ENCODE measurements at places on chromosomes 7 and 10.

- DNase-seq: no peak
These were observed 992 bp upstream of the IGF2BP3 start for GRCh38 chr7:23471106-23471859.

GRCh38 chr10:50503661-50504320 lies 120.0 kb downstream of the SGMS1 start:
- DNase-seq: no peak

DNA sequence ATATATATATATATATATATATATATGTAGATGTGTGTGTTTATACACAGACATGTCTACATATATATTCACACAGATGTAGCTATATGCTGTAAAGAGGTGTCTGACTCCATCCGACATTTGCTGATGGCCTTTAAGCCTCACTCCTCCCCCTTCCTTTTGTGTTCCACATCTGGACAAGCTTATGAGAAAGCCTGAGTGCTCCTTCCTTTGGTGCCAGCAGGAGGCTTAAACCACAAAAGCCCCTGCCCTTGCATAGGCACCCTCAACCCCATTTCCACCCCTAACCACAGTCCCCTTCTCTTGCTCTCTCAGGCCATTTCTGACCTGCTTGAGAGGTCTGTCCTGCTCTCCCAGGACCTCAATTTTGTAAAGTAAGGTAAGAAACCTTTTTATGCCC lies 98.7 kb downstream of the SVOPL start:
- DNase-seq: no peak

- peak; percentile 59 for DNase-seq
These were observed 70.3 kb upstream of the NANOS1 start for GRCh38 chr10:118958984-118959925.

GRCh38 chr7:64685091-64685490 lies 19.2 kb downstream of the ZNF107 start:
- DNase-seq: no peak

- no peak for DNase-seq
These were observed 863 bp downstream of the ST8SIA6 start for GRCh38 chr10:17453373-17454091.

DNA sequence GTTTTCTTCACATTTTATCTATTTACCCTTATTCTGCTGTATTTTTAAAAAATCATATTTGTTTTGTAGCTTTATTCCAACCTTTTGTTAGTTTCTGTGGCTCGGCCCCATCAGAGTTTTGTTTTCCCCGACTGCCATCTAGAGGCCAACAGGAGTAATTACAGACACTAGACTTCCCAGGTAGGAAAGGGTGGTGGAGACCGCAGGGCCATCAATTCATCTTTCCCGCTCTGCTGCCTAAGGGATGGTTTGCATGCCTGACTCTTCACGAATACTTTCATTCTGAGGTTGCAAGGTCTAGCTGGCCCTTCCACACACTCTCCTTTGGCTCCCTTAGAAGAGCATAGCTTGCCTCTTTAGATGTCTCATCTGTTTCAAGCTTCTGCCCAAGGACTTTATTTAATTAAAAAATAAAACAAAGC lies 38.3 kb downstream of the LYZL2 start:
- peak; percentile 51 for DNase-seq

DNA sequence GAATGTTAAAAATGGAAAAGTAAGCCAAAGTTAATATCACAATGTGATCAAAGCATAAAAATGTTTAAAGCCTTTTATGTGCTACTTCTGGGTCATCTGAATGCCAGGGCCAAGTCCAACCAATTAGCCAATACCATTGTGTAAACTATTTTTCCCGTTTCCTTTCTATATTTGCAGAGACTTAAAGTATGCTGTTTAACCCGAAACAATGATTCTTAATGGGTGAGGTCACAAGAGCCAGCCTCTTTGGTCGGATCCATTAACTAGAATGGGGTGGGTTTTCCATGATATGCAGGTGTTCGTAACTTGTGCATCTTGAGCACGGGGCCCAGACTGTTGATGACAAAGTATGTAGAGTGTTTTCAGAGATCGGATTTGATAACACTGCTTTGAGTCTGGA lies 111.3 kb upstream of the IGFBP3 start:
- no peak for DNase-seq

DNA sequence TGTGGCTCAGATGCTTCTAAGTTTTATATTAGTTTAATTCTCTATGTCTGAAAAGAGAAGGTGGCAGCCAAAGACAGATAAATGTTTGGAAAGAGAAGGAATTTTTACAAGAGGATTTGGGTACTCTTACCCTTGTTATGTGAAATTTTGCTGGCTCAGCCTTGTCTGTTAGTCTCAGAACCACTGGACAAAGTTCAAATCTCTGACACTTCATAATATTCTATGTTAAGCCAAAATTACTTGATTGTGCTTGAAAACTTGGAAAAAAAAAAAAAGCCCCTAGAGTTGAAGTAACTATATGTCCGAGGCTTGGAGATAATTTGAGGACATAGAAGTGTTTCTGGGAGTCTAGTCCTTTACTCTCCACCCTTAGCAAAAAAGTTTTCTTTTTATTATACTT lies 1079.3 kb upstream of the LRRTM3 start:
- no peak for DNase-seq
